ENCODE measurements at places on chromosomes 6 and 20. TPM values are rescaled to one million over a fixed set of nuclear protein-coding genes. Genes with fewer than 3 reads are reported as not detected.
A peak's percentile ranks its signal among the peaks of the same experiment; 100 is the strongest.

- no peak for DNase-seq
Measured at GRCh38 chr6:72288592-72288991, 333.3 kb upstream of the KCNQ5 start.

DNA sequence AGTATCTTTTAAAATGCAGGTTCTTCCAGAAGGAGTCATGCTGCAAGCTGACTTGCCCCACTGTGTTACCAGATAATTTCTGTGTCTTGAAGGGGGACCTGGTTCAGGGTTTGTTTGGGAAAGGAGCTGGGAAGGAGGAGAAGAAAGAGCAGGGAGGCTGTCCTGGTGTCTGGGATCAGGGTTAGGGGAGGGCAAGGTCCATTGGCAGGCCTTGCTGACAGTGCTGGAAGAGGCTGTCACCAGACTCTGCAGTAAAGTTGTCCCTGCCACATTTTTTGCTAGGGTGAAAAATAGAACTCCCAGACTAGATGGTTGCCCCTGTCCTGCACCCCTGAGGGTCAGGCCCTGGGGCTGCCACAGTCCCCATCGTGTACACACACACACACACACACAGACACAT is 14.9 kb downstream of the GLP1R start:
- no peak for DNase-seq

- DNase-seq = no peak
Measured at GRCh38 chr20:16819483-16819882, 71.3 kb downstream of the OTOR start.

DNA sequence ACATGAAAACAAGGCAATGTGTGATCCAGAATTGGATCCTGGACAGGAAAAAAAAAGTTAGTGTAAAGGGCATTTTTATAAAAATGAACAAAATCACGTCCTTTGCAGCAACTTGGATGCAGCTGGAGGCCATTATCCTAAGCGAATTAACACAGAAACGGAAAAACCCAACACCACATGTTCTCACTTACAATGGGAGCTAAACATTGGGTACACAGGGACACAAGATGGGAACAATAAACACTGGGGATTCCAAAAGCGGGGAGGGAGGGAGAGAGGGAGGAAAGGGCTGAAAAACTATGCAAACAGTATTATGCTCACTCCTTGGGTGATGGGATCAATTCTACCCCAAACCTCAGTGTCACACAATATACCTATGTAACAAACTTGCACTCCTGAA is 91.4 kb upstream of the BTBD3 start:
- no peak for DNase-seq

DNA sequence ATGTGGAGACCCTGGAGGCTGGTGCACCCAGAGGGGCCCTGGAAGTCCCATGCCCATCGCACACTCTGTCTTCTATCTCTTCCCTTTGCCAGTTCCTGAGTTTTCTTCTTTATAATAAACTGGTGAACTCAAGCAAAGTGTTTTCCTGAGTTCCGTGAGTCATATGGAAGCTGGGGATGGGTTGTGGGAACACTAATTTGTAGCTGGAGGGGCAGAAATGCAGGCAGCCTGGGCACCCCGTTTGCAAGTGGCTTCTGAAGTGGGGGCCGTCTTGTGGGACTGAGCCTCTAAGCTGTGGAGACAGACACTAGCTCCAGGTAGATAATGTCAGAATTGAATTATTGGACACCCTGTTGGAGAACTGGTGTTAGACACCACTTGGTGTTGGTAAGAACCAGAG is 3.2 kb upstream of the PPP1R3G start:
- DNase-seq = no peak

DNA sequence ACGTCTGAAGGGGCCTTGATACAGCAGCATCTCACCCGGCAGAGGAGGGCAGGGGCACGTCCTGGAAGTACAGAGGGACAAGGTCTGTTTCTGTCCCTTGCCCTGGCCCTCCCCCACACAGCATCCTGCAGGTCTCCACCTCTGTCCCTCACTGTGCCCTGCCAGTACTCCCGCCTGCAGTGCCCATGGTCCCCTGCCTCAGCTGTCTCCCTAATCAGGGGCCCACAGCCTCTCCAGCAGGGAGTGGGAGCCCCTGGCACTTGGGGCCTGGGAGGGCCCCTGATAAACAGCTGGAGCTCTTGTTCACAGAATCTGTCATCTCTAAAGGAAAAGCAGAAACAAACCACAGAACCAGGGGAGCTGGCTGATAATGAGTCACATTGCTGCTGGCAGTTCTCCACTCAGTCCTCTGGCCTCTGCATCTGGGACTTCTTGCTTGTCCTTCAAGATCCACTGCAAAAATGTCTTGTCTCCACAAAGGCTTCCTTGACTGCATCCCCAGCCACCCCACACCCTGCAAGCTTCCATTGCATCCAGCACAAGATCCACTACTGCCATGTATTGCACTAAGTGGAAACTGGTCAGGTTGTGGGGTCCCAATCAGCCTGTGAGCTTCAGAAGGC is 33.2 kb upstream of the TAF8 start:
- peak; percentile 84 for DNase-seq

GRCh38 chr20:62762801-62763368 is 33.4 kb upstream of the MRGBP start:
- DNase-seq = no peak

GRCh38 chr6:116255246-116255800 is 1.4 kb upstream of the TSPYL4 start:
- DNase-seq = no peak

- DNase-seq = no peak
Measured at GRCh38 chr6:21801446-21802174, 208.1 kb downstream of the SOX4 start.

DNA sequence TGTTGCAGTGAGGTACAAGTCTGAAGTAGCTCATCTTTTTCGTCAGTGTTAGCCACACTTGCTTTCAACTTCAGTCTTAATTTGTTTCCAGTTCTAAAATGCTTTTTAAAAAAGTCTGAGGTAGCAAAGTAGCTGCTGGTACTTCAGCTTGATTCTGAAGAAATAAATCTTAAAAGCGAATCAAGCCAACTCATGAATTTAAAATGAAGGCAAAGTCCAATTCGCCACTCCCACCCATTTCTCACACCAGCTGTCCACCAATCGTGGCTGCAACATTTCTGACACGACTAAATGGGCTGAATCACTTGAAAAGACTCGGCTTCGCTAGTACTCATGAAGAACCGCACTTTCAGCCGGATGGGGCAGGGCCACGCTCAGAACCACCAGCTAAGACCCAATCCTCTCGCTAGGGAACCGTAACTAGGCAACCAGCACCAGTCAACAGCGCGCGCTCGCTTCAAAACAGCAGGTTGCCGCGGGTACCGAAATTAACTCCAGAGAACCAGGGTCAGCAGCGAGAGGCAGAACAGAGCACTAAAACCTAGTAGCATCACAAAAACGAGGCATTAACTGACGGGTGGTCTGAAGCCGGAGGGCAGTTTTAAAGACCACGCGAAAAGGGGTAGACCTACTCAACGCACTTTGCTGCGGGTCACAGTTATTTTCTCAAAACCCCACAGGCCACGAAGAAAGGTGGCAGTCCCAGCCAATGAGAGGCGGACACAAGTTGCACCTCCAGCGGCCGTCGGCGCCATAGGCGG is 900 bp downstream of the BCLAF1 start:
- peak; percentile 88 for DNase-seq

DNA sequence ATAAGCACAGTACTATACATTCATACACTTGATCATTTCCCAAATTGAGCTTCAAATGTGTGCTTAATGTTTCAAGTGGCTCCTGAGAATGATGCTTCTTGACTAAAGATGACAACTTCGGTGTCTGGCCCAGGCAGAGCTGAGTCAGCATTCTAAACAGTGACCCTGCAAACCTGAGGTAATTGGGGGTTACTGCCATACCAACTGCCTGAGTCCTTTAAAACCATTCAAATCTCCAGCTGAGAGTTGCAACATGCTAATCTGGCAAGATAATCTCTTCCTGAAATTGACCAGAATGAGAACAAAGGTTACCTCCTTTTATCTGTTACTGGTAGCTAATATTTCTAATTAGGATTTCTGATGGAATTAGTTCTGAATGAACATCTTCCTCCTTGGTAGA is 8.2 kb downstream of the BACH2 start:
- no peak for DNase-seq

DNA sequence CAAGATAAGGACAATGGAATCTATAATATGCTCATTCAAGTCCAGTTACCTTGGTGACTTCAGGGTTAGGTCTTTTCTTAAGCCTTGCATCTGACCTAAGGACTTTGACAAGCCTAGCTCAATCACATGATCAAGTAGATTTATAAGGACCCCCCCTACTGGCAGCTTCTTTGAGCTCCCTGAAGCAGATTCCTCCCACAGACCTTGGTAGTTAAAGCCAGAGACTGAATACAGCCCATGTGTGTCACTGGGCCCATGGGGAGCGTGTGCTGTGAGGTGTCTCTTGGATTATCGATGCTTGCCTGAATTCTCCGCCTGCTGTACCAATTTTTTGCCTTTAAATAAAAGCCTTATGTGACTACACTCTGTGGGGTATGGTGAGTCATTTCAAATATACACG is 372.7 kb upstream of the RGS17 start:
- DNase-seq = no peak

DNA sequence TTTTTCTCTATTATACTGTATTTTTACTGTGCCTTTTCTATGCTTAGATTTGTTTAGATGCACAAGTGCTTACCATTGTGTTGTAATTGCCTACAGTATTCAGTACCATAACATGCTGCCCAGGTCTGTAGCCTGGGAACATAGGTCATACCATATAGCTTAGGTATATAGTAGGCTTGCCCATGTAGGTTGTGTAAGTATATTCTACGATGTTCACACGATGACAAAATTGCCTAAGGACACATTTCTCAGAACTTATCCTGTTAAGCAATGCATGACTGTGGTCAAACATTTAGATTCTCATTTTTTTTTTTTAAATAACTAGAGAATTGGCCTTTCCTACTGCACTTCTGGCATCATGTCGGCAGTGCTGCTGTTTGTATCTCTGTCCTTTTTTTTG is 253.7 kb upstream of the SUPT3H start:
- DNase-seq = no peak

- peak; percentile 13 for DNase-seq
Measured at GRCh38 chr6:3961581-3962215, 112.5 kb downstream of the FAM50B start.

- no peak for DNase-seq
Measured at GRCh38 chr20:49199729-49200293, 11.7 kb upstream of the STAU1 start.

- no peak for DNase-seq
Measured at GRCh38 chr6:56752009-56752408, 109.3 kb upstream of the DST start.

GRCh38 chr6:73409395-73409794 is 14.8 kb downstream of the DDX43 start:
- DNase-seq = no peak

- DNase-seq = no peak
Measured at GRCh38 chr6:107989166-107990094, 31.4 kb upstream of the SEC63 start.

DNA sequence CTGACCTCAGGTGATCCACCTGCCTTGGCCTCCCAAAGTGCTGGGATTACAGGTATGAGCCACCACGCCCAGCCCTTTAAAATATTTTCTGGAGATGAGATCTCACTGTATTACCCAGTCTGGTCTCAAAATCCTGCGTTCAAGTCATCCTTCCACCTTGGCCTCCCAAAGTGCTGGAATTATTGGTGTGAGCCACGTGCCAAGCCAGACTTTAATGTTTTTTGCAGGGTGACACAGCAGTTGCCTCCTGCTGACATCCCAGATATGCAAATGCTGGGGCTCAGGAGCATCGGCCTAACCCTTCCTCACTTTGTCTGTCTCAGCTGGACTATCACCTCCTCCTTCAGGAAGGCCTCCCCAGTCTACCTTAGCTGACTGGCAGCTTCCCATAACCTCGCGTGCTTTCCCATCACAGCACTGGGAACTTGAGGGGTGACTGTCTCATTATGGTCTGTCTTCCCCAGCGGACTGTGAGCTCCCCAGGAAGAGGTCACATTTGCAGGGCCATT is 14.3 kb upstream of the ID1 start:
- DNase-seq = no peak

DNA sequence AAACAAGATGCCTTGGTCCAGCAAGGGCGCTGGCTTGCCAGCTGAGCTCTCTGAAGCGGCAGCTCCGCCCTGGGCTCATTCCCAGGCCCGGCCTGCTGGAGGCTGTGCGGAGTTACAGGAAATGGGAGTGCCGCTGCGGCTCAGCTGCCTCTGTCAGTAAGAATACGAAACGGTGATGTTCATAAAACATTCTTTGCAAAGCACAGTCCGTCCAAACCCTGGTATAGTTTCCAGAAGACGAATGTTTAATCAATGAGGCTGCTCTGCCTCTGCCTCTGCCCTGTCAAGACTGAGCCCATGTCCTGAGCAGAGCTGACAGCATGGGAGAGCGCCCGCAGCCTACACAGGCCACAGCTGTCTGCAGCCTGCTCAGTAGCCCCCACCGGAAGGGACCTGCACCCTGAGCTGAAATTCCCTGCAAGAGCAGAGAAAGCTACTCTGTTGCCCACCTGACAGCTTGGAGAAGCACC is 153.3 kb upstream of the SNX9 start:
- DNase-seq = peak; percentile 90

- DNase-seq = no peak
Measured at GRCh38 chr6:85620308-85620707, 22.4 kb downstream of the SYNCRIP start.

DNA sequence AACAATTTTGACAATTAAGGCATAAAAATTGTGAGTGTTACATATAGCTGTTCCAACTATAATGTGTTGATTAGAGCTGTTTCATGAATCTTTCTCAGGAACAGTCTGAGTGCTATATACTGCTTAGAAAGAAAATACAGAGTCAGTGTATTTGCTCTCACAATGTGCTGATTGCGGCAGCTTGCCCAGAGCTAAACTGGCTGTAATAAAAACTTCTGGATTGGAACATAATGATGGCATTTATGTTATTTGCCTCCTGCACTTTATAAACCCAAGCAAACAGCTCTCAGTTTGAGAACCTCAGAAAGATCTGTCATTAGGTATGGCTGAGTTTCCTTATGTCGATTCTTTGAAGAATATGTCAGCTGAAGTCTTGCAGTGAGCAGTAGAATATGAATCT is 29.5 kb downstream of the FLRT3 start:
- no peak for DNase-seq

- no peak for DNase-seq
Measured at GRCh38 chr6:50817646-50817950, 1.1 kb upstream of the TFAP2B start.

GRCh38 chr6:166584853-166585429 is 1.5 kb downstream of the RAMACL start:
- no peak for DNase-seq

GRCh38 chr20:4896971-4897497 is 104.3 kb downstream of the SLC23A2 start:
- DNase-seq = peak; percentile 17

- DNase-seq = no peak
Measured at GRCh38 chr6:131782764-131783163, 25.1 kb upstream of the ENPP1 start.

The FNDC11 gene
- 0.75 TPM for total RNA-seq

The STX7 gene
- 28.3 TPM for total RNA-seq

The ALDH8A1 gene
- not detected for total RNA-seq

The CNKSR3 gene
- 12.8 TPM for total RNA-seq

The MROH8 gene
- total RNA-seq = 6.6 TPM

The LTB gene
- total RNA-seq = 0.40 TPM

The TMEM244 gene
- 0.83 TPM for total RNA-seq

The CGAS gene
- total RNA-seq = 1.8 TPM

The FOXA2 gene
- total RNA-seq = not detected

The LY6G5B gene
- 4.0 TPM for total RNA-seq

The PRDM13 gene
- not detected for total RNA-seq

The LCA5 gene
- 9.0 TPM for total RNA-seq

The KCNB1 gene
- 9.0 TPM for total RNA-seq

The RIPOR3 gene
- total RNA-seq = 0.16 TPM

The LAMA4 gene
- total RNA-seq = 65.7 TPM

Data from myocyte (in vitro differentiated cells).